NCI-H524 treated with DMSO at 0.1 percent for 48 hours (cell line): ENCODE measurements at places on chromosomes 5 and 9.
A peak's percentile ranks its signal among the peaks of the same experiment; 100 is the strongest.

GRCh38 chr5:51225789-51226742 lies 157.2 kb upstream of the ISL1 start:
- DNase-seq = peak; percentile 53

GRCh38 chr5:150143350-150144245 lies 12.0 kb downstream of the PDGFRB start:
- DNase-seq = no peak

GRCh38 chr9:110828264-110828663 lies 159.7 kb downstream of the MUSK start:
- no peak for DNase-seq

DNA sequence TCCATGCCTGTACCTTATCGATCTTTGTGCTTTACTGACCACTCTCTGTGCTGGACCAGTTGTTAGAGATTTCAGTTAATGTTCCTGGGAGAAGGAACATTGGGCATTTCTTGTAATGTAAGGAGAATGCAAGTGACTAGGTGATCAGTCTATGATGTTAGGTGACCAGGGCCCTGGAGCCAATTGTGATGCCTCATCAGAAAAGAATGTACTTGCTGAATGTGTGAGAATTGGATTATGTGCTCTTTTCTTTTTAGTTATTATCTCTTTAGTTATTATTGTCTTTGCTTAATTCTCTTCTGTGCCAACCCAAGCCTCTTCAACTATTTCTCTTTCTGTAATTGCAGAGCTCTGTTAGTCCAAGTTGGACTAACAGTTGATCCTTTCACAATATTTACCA lies 92.9 kb downstream of the LRRC70 start:
- no peak for DNase-seq

GRCh38 chr5:128673000-128673399 lies 135.0 kb upstream of the FBN2 start:
- no peak for DNase-seq

DNA sequence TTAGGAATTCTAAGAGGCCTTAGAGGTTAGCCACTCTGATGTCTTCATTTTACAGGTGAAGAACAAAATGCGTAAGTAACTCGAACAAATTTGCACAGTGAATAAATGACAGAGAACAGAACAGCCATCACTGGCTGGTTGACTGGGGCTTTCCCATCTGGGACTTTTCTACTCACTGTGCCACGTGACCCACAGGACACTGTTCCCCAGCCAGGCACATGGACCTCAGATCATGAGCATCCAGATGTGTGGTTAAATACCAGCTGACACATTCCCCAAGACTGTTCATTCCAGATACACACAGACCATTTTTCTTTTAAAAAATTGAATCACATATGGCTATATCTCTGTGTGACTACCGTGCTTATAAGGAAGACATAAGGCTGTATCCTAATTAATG lies 25.8 kb upstream of the MED10 start:
- DNase-seq = no peak

- no peak for DNase-seq
Measured at GRCh38 chr9:131650254-131650653, 89.6 kb downstream of the RAPGEF1 start.

DNA sequence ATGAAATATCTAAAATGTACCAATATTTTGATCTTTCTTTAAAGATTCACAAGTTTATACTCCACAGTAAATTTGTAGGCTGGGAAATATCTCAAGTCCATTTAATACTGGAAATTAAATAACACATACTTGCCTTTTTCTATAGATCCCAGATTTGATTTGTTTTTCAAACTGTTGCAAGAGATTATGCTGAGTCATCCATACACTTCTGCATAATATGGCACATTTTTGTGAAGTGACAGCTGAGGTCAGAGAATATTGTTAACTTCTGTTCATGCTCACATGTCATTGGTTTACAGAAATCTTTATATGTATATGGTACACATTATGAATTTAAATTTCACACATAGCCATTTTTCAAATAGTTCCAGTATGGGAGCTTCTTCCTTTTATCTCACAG lies 1066.3 kb upstream of the NUDT12 start:
- DNase-seq = no peak

DNA sequence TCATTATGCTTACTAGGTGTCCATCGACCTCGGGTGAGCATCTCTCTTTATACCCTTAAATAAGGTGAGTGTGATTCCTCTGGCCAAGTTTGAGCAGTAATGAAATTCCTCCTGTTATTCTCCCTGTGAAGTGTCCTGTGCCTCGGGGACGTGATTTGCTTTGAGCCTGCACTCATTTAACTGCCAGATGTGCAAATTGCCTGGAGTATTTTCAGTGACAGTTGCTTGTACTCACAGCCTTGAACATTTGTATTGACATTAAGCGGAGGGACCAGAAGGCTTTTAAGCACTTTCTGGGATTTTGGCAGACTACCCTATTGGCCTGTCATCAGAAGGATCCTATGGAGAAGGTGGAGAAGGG lies 126.9 kb downstream of the DOCK2 start:
- peak; percentile 92 for DNase-seq

DNA sequence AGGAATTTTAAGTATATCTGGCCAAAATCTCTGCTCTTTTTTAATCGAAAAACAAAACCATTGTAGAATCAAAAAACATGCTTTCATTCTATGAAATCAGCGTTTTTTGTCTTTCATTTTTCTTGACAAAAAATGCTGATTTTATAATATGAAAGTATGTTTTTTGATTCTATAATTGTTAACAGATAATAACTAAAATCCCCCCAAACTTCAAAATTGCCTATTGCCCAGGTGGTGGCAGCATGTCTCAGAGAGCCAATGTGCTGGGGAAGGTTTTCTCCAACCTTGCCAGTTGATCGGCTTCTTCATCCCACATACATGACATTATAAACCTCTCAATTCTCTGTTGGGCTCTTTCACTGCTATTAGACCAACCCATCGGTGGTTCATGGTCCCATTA lies 5.1 kb upstream of the SMIM15 start:
- DNase-seq = no peak

DNA sequence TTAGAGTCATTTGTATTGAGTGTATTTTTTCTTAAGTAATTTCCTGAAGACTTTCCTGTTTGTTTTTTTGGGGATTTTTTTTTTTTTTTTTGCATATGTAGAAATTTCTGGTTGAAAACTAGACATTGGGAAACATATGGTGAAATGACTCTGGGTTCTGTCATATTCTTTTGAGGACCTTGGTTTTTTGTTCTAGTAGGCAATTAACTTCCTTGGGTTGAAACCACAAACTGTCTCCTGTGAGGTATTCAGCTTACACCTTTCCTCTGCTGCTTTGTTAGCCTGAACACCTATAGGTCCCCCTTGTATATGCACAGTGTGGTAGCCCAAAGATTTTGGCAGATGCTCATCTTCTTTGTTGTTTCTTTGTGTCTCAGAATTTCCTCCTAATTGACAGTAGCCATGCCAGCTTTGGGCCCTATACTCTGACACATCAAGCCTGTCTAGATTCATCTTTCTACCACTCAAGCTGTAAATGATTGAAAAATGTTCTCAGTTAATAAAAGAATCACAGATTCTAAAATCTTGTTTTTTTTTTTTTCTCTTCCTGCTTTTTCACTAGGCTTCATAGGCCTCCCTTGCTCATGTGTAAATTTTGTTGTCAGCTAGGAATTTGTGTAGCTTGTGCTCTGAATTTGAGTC lies 140.6 kb downstream of the COMMD10 start:
- no peak for DNase-seq

- DNase-seq = peak; percentile 46
Measured at GRCh38 chr5:88667496-88668201, 215.3 kb downstream of the MEF2C start.

DNA sequence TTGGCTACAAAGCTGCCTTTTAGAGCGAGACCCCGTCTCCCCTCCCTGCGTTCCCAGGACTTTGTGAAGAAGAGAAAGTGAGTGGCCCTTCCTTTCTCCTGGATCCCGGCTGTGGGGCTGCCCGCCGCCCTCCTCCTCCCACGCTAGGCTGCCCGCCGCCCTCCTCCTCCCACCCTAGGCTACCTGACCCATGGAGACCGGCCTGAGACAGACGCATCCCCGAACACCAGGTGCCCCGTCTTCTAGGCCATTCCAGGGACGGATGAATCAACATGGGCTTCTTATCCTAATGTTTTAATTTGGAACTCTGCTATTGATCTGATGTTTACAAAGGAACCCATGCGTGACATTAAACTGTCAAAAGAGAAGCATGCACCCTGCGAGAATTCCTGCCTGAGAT lies 117.3 kb upstream of the LPCAT1 start:
- no peak for DNase-seq

DNA sequence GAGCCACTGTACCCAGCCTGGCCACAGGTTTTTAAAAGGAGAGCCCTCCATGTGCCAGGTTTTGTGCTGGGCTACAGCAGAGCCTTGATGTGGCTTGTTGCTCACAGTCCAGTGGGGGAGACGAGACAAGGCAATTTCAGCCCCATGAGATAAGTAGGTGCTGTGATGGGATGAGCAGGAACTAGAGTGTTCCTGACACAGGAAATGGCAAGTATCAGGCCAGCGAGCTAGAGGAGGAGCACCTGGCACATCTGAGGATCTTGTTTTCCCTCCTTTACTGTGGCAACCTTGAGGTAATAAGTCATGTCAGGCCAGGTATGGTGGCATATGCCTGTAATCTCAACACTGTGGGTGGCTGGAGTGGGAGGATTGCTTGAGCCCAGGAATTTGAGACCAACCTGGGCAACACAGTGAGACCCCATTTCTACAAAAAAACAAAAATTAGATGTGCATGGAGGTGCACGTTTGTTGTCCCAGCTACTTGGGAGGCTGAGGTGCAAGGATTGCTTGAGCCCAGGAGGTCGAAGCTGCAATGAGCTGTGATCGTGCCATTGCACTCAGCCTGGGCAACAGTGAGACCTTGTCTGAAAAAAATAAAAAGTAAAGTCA lies 3.8 kb upstream of the ZDHHC12 start:
- no peak for DNase-seq

DNA sequence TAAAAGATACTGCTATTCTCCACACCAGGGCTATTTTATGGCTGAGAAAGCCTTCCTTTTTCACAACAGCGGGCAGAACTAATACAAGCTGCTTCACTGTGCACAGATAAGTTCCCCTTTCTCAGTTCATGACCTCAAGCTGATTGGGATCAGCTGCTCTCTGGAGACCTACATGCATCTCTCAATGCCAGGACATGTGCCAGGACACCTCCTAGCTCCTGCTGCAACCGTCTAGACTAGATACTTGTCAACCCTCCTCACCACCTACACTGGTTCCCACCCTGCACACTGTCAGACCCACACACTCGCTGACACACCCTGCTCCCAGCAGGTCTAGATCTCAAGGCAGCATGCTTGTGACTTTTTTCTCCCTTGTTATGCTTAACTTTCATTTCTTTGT lies 39.8 kb downstream of the STARD4 start:
- no peak for DNase-seq

DNA sequence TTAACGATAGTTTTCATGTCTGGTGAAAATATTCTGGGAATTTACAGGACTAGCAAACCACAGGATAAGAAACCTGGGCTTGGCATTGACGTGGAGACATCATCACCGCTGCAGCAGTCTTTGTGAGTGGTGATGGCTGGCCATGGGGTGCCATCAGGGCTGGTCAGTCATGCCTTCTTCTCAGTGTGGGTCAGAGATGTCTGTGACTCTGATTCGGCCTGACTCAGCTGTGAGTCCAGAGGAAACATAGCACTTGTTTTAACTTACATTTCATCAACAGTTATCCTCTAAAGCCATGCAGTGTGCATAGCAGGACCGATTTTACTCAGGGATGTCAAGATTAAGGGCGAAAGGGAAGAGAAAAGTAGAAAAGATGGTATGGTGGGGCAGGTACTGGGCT lies 33.2 kb upstream of the CYFIP2 start:
- DNase-seq = no peak

GRCh38 chr9:105887679-105888078 lies 193.3 kb downstream of the TMEM38B start:
- no peak for DNase-seq

DNA sequence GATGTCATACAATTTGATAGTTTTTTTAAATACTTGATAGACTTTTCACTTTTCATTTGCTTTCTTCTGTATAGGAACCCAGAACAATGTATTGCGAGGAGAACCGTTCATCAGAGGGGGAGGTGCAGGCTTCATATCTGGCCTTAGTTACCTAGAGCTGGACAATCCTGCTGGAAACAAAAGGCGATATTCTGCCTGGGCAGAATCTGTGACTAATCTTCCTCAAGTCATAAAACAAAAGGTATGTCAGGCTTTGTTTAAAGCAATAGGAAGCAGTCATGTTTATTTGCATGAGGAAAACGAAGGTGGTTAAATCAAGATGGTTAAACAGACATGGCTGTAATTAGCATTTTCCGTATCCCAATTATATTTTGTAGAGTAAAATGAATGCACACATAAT lies 46.0 kb downstream of the C7 start:
- no peak for DNase-seq

DNA sequence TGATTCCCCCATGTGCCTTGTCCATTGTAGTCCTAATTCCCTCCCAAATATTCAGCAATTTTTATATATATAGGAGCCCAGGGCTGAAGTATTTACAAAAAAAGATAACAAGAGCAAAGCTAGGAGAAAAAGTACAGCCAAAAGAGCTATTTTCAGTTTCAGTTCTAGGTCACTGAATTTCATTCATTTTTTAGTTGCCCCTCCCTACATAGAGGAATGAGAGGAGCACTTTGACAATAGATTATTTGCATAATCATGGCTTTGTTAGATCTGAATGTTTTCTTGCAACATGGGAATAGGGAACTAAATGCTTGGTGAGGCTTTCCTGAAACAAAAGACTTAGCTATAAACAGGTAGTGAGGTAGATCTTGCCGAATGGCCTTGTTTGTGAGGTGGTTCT lies 15.3 kb upstream of the F2RL2 start:
- DNase-seq = no peak

DNA sequence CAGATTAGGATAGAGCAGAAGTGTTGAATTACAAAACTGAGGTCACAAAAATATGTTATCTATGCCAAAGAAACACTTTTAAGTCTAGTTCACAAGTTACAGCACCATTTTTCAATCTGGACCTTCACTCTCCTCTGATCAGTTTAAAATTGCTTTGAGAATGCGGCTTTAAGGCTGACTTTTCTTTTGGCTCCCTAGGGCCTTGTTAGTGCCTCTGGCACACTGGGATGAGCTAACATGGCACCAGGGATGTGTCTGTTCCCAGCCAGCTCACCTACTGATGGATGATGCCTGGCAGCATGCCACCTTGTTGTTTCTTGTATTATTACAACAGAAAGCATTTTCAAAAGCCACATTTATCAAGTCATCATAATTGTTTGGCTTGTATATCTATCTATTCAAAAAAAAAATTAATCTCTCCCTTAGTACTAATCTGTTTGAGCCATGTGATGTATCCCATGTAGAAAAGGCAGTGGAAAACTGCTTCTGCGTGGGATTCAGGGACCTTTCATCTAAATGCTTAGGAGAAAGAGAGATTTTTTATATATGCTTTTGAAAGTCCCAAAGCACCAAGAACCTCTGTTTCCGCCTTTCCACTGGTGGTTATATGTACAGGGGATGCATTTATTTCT lies 46.6 kb downstream of the ADAMTSL1 start:
- DNase-seq = no peak

- DNase-seq = no peak
Measured at GRCh38 chr9:87383344-87384150, 114.1 kb upstream of the DAPK1 start.
